ENCODE measurements at places on chromosomes 7 and 10. TPM values are rescaled to one million over a fixed set of nuclear protein-coding genes. Genes with fewer than 3 reads are reported as not detected.

TMEM236 gene
- 0.98 TPM for total RNA-seq

AGR2 gene
- total RNA-seq, result not detected

CCDC186 gene
- total RNA-seq, result 8.8 TPM

ELAPOR2 gene
- 4.3 TPM for total RNA-seq

CDH23 gene
- 1.8 TPM for total RNA-seq

OPN1SW gene
- not detected for total RNA-seq

PCDH15 gene
- not detected for total RNA-seq

VSTM2A gene
- not detected for total RNA-seq

ZDHHC16 gene
- 29.0 TPM for total RNA-seq

SPDYE5 gene
- not detected for total RNA-seq

CLRN3 gene
- total RNA-seq, result not detected

RPEL1 gene
- not detected for total RNA-seq

EIF5AL1 gene
- 0.13 TPM for total RNA-seq

FAM237B gene
- total RNA-seq, result not detected

PNLIPRP3 gene
- total RNA-seq, result not detected

MMD2 gene
- not detected for total RNA-seq

Data from gastrocnemius medialis (tissue), 4 donors.